ENCODE measurements at places on chromosomes 1 and 21.

GRCh38 chr1:182121787-182122186 is 60.3 kb upstream of the ZNF648 start:
- no peak for DNase-seq

DNA sequence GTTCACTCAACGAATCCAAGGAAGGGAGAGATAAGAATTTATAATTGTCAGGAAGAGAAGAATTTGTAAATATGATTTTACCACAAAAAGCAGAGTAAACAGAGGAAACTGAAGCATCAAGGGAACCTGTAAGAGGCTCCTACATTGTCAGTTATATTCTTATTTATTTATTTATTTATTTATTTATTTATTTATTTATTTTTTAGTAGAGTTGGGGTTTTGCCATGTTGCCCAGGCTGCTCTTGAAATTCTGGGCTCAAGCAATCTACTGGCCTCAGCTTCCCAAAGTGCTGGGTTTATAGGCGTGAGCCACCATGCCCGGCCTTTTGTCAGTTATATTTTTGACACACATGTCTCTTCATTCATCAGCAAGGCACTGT is 47.1 kb downstream of the FCRL3 start:
- DNase-seq = no peak

GRCh38 chr1:19074361-19074901 is 118.0 kb upstream of the IFFO2 start:
- DNase-seq = no peak

DNA sequence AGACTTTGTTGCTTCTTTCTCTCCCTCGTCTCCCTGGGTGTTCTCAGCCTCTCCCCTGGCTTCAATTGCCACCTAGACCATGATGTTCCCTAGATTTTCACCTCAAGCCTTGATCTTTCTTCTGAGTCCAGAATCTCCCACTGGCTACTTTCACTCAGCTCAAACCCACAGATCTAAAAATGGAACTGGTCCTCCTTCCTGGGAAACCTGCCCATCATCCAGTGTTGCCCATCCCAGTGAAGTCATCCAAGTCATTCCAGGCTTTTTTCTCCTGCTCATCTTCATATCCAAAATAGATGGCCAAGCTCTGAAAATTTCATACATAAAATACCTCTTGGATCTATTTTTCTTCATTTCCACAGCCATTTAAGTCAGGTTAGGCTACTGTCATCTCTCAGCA is 347.4 kb downstream of the KCNH1 start:
- DNase-seq = no peak

GRCh38 chr21:36246080-36246631 is 73.8 kb upstream of the MORC3 start:
- no peak for DNase-seq

DNA sequence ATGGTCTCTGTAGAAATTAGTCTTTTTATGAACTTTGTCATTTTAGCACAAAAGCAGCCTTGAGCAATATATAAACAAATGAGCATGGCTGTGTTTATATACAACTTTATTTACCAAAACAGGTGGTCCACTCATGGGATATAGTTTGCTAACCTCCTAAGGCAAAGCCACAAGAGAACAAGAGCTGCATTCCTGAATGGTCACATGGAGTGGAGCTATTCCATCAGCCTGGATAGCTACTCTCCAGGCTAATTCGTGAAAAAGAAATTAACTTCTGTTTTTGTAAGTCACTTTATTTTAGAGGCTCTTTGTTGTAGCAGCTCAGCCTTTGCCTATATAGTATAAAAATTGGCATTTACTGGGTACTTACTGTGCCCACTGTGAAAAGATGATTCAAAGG is 163.3 kb upstream of the FAM78B start:
- DNase-seq = no peak

- DNase-seq = no peak
Measured at GRCh38 chr1:166007176-166007575, 159.6 kb downstream of the FAM78B start.

DNA sequence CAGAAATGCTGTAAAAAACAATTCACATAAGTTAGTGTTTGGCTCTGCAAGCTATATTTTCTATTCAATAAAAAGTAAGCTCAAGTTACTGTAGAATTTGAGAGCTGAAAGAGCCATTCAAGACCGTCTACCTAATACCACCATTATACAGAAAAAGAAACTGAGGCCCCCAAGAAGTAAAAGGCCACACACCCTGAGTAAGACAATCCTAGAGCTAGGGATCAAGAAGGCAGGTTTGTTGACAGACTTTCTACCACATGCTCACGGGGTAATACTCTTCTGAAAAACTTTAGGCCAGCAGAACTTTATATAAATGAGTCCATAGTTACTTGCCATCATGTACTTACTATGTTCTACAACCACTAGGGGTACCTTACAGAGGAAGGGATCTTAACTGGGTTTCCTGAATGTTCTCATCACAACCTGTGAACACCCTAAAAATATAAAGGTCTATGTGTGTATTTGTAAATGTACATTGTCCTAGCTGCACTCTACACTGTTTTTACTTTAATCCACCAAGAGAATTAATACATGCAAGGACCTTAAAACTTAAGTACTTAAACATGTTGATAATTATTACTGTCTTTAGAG is 2.7 kb downstream of the PSMG1 start:
- DNase-seq = no peak

DNA sequence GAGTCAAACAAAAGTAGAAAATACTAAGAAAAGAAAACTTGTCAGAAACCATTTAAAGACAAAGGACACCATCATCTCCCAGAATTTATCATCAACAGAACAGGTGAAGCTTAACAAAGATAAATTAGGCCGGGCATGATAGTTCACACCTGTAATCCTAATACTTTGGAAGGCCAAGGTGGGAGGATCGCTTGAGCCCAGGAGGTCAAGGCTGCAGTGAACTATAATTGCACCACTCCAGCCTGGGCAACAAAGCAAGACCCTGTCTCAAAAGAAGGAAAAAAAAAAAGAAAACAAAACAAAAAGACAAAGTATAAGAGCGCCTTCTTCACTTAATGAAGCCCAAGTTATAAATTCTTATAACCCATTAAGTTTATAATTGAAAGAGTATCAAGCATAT is 25.6 kb downstream of the RERE start:
- no peak for DNase-seq

DNA sequence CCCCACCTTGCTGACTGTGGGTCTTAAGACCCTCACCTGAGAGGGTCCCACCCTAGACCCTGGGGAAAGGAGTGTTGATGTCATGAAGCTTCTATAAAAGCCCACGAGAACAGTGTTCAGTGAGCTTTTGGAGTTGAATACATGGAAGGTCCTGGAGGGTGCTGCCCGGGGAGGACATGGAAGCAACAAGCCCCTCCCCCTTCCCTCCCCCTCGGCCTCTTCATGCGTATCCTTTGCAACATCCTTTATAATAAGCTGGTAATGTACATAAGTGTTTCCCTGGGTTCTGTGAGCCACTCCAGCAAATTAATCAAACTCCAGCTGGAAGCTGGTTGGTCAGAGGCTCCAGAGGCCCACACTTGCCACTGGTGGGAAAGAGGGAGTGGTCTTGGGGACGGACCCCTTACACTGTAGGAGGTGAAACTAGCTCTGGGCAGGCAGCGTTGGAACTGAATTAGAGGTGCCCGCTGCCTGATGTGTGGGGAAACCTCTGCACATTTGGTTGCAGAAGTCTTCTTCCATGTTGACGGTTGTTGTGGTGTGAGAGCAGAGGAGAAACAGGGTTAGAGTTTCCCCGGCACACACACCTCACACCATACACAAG is 14.7 kb upstream of the COL6A1 start:
- DNase-seq = no peak

DNA sequence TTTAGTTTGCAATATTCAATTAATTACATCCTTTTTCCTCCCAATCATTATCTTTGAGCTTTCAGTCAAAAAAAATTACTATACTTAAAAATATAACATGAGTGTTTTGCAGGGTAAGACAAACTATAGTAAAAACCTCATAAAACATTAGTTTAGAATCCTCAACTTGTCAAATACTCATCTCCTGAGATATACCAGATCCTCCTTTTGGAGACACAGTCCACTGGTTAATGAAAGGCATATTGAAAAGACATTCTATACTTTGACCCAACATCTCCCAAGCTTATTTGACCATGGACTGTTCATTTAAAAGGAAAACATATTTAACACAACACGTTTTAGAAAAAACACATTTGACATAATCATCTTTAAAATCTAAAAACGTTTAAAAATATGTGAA is 52.8 kb downstream of the NRIP1 start:
- DNase-seq = no peak

DNA sequence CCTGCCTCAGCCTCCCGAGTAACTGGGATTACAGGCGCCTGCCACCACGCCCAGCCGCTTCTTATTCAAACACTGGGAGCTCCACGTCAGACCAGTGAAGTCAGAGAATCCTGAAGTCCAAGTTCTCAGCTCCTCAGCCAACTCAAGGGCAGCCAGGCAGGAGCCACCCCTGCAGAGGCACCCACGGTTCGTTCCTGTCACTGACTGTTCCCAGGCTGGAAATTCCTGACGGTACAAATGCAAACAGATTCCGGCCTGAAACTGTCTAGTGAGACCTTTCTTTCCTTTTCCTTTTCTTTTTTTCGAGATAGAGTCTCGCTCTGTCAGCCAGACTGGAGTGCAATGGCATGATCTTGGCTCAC is 11.7 kb downstream of the SLC35E2B start:
- DNase-seq = no peak

GRCh38 chr1:200107004-200107470 is 79.5 kb downstream of the NR5A2 start:
- no peak for DNase-seq

- DNase-seq = no peak
Measured at GRCh38 chr1:971751-972506, 5.6 kb downstream of the PLEKHN1 start.

DNA sequence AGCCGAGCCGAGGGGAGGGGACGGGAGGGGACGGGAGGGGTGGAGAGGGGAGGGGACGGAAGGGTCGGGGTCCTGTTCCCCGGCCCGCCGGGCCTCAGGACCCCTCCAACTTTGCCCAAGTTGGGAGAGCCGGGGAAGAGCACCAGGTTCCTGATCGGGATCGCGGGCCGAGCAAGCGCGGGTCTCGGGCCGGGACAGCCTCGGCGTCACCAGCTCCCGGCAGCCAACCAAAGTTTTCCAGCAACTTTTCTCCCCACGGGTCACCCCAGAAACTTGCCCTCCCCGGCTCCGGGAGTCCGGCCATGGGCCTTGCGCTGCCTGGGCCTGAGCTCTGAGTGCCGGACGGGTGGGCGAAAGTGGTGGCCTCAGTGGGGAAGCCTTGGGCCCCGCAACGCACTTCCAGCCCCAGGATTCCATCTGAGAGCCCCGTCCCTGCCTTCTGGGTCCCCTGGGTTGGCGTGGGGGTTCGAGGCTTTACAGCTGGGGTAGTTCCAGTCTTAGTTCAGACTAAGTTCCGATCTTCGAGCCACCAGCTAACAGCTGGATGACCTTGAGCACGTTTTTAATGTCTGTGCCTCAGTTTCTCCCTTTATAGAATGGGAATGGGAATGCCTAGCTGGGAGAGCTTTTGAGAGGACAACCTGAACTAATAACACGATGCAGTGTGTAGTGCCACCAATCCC is 458 bp downstream of the ZC3H12A start:
- peak; percentile 27 for DNase-seq

- DNase-seq = no peak
Measured at GRCh38 chr1:52402860-52403240, 1.4 kb downstream of the ORC1 start.

DNA sequence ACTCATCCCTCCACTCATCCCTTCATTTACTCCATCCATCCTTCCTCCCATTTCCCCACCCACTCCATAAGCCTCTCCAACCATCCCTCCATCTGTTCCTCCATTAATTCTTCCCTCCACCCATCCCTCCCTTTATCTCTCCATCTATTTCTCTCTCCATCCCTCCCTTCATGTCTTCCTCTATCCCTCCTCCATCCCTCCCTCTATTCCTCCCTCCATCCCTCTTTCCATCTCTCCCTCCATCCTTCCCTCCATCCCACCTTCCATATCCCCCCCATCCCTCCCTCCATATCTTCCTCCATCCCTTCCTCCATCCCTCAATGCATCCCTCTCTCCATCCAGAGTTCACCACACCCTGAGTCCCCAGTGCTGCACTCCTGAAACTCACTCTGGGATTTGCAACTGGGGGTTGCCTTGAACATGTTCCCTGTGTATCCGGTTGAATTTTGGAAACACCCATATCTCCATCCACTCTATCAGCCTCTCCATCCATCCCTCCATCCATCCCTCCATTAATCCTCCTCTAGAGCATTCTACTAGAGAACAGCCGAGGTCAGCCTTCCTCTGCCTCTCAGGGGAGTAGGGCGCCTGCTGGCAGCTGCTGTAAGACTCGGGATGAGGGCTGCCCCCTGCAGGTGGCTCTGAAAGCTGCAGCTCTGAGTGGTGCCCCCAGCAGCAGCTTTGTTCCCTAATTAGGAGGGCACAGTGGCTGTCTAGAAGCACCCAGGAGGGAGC is 39.4 kb downstream of the ABCG1 start:
- peak; percentile 62 for DNase-seq

- DNase-seq = no peak
Measured at GRCh38 chr1:41666981-41667631, 182.6 kb upstream of the EDN2 start.

GRCh38 chr1:168293356-168293755 is 12.7 kb downstream of the TBX19 start:
- no peak for DNase-seq

GRCh38 chr1:191162762-191163161 is 685.1 kb upstream of the BRINP3 start:
- DNase-seq = no peak

DNA sequence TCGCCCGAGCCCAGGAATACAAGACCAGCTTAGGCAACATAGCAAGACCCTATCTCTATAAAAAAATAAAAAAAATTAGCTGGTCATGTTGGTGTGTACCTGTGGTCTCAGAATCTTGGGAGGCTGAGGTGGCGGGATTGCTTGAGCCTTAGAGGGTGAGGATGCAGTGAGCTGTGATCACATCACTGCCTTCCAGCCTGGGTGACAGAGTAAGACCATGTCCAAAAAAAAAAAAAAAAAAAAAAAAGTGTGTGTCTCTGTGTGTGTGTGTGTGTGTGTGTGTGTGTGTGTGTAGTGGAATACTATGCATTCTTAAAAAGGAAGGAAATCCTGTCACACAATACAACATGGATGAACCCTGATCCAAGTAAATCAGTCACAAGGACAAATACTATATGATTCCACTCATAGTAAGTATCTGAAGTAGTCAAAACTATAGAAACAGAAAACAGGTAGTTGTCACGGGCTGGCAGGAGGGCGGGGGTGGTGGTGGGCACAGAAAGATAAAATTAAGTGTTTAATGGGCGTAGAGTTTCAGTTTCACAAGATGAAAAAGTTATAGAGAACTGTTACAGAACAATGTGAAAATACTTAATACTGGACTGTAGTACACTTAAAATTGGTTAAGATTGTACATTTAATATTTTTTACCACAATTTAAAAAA is 47.8 kb downstream of the SELENOF start:
- DNase-seq = no peak

GRCh38 chr21:17612023-17612564 is 607 bp downstream of the BTG3 start:
- DNase-seq = peak; percentile 10

- no peak for DNase-seq
Measured at GRCh38 chr1:236888903-236889302, 93.8 kb downstream of the MTR start.

DNA sequence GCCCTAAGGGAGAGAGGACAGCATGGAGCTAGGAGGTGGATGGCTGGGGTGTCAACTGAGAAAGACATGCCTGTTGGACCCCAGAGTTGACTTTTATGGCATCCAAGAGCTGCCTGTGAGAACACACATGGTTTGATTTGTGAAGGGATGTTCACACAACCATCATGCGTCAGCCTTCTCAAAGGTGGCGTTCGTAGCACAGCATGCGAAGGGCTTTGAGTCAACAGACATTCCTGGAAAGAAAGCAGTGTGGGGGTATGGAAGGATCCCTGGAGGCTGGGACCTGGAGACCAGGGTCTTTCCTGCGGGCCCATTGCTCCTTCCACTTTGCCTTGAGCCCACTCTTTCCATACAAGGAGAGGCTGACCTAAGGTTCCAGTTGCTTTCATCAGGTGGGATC is 6.4 kb upstream of the WNT3A start:
- DNase-seq = peak; percentile 3
